ENCODE measurements at places on chromosomes 2 and 18.

GRCh38 chr2:230203110-230203676 is 16.6 kb downstream of the SP110 start:
- peak; percentile 88 for DNase-seq

- no peak for DNase-seq
Measured at GRCh38 chr2:205011031-205011430, 465.8 kb downstream of the PARD3B start.

DNA sequence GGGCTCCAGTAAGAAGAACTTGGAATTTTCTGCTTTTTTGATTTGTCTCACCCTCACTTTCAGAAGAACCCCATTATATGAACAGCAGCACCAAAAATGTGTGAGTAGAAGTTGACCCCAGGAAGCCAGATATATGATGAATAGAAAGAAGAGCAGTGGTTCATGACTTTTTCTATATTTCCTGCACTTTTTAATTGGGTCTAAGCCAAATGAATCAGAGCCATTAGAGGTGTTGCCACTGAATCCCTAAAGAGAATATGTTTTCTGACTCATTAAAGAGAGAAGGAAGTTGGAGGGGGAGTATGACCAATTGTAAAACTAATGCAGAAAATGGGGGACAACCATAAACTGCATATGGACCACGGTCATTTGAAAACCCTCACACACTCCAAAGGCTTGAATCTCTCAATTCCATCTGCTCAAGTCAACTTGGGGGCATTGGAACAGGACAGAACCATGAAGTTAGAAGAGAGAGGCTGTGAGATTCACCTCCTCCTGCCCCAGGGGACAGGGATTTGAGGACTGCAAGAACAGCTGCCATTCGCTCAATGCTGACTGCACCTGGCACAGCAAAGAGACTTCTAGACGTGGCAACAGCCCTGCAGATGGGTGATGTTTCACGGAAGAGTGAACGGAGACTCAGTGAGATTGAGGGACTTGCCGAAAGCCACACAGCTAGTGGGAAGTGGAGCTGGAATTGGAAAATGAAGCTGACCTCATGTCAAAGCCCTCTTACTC is 3.0 kb downstream of the DAPL1 start:
- DNase-seq: no peak

DNA sequence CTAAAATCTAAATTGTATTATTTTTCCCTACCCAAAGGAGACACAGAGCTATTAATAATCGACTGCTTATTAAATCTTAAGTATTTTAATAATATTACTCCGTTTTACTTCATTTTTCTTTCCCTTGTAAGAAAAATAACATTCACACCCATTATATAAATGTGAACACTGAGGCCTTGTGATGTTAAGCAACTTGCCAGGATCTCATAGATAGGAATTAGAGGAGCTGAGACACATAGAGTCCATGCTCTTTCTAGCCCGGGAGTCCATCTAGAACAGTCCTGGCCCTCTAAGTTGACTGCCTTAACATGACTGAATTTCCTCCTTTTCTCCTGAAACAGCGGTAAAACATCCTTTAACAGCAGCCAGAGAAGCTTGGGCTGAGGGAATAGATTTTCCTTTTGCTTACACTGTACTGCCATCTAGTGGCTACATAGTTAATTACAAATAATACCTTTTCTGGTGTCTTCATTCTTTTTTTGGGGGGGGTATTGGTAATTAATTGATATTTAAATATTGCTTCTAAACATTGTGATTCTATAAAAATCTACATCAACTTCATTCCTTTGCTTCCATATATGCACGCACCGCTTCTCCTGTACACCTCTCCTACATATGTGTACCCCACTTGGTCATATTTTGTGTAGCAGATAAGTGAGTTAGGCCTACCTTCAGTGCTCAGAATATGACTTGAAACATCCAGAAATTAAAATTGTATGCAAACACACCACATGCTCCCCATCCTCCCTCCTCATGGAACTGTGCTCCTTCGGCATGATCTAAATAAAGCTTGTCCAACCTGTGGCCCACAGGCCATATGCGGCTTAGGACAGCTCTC is 125.8 kb upstream of the HNMT start:
- peak; percentile 53 for DNase-seq

DNA sequence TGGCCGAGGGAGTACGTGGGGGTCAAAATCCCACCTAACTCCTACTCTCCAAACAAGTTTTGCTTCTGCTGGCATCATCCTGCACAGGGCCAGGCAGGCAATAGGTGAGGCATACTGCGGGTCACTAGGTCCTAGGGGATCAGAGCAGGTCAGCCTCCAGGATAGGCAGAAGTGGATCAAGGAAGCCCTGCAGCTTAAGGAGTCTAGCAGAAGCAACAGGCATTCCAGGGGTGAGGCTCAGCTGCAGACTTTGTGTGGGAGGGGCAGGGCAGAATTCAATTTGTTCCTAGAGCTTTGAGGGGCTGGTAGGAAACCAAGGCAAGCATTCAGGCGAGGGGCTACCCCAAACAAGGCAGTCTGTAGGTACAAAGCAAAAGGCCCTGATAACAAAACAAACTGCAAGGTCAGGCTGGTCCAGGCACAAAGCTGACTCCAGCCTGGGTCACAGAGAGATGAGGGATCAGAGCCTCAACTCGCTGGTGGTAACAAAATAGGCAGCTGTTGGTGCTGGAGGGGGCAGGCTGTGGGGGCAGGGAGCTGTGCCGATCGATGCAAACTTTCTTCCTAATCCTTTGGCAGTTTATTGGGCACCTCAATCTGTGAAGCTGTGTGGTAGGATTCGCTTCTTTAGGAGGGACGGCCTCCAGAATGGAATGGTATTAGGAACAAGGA is 101.4 kb upstream of the STPG4 start:
- DNase-seq: no peak

- DNase-seq: no peak
Measured at GRCh38 chr2:221156062-221156734, 415.9 kb downstream of the EPHA4 start.

All from MM.1S (cell line).